ENCODE measurements at places on chromosomes 13 and 19.

DNA sequence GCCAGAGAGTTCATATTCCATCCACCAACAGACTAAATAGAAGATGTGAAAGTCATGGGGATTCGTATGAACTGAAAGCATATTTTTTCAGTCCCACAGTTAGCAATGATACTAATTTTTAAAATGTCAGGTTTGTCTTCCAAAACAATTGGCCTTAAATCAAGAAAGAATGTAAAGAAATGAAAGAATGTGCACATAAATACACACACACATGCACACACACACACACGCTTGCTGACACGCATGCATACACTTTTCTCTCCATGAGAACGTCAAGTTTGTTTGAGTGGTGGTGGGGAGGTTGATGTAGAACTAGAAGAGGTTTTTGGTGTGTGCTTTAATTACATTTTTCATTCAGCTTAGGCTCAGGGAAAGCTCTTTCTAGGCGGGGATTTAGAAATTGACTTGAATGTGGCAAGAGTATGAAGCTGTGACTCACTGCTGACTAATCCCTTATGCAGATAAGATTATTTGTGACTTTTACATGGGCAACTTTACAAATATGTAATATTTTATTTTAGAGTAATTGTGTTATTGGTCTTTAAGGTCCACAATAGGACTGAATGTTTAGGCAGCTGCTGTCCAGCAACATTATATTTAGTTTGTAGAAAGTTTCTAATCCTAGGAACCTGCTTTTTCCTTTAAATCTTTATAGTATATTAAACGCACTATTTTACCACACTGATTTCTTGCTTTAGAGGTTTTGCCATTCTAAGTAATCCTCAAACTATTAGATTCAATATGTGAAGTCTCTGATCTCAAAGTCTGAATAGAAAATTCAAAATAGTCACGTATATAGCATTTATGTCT, 18.8 kb downstream of the FLT1 start:
- DNase-seq, result no peak

DNA sequence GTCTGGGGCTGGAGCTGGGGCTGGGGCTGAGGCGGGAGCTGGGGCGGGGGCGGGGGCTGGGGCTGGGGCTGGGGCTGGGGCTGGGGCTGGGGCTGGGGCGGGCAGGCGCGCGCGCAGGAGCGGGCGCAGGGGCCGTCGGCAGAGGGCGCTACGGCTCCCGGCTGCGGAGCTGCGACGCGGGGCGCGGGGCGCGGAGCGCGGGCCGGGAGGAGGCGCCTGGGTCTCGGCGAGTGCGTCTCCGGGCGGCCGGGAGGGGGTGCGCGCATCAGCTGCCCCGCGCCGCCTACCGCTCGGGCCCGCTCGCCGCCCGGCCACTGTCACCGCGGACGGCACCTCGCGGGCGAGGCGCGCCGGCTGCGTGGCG, 422 bp upstream of the MTUS2 start:
- DNase-seq, result peak; percentile 20

DNA sequence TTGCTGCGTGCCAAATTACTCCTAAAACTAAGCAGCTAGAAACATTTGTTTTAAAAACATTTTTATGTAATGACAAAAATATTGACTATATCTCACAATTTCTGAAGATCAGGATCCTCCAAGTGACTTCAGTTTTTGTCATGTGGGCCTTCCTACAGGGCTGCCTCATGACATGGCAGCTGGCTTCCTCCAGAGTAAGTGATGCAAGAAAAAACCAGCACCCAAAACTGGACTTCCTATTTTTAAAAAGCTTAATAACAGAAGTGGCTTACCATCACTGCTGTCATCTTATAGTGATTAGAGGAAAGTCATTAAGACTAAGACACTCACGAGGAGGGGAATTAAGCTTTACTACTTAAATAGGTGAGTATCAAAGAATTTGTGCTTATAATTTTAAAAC, 681.7 kb downstream of the PCDH17 start:
- no peak for DNase-seq

DNA sequence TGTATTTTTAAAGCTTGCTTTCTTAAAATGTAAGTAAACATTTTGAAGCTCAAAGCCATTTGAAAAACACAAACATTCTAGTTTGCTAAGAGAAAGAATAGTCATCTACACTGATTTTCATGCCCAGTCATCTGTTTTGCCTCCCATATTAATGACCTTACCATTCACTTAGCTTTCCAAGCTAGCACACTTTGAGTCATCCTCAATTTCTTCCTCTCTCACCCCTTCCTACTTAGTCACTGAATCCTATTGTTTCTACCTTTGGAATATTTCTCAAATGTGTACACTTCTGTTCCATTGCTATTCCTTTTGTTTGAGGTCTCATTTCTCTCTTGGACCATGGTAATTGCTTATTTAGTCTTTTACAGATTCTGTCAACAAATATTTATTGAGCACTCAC, 7.3 kb upstream of the HS6ST3 start:
- DNase-seq, result no peak

DNA sequence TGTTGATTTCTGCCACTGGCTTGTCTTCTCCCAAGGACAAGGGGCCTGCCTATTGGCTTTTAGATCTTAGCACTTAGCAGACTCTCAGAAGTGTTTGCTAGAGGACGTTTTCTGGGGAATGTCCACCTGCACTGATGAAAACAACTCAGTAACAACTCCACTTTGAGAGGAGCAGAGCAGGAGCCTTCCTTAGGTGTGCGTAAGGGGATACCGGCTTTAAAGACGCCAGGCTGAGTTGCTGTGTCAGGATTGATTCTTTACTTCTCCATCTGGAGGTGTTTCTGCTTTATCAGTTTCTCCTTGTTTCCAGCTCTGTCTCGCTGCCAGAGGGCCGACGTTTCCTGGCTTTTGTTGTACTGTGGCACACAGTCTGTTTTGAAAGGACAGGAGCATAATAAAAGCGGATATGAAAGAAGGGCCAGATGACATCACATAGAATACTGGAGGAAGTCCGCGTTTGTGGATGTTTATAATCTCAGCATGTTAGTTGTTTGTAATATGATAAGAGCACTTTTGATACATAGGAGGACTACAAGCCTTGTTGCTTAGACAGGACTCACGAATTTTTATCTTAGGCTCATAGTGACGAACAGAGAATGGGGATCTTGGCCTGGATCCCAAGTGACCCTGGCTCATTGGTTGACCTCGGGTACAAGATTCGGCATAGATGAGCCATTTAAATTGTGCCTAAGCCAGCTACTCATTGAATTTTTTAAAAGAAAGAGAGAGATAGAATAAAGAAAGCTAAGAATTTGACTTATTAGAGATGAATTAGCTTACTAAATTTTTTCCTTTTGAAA, 34.6 kb downstream of the COL4A2 start:
- no peak for DNase-seq

- DNase-seq, result no peak
Observed at GRCh38 chr13:51594432-51594831, 10.2 kb downstream of the WDFY2 start.

DNA sequence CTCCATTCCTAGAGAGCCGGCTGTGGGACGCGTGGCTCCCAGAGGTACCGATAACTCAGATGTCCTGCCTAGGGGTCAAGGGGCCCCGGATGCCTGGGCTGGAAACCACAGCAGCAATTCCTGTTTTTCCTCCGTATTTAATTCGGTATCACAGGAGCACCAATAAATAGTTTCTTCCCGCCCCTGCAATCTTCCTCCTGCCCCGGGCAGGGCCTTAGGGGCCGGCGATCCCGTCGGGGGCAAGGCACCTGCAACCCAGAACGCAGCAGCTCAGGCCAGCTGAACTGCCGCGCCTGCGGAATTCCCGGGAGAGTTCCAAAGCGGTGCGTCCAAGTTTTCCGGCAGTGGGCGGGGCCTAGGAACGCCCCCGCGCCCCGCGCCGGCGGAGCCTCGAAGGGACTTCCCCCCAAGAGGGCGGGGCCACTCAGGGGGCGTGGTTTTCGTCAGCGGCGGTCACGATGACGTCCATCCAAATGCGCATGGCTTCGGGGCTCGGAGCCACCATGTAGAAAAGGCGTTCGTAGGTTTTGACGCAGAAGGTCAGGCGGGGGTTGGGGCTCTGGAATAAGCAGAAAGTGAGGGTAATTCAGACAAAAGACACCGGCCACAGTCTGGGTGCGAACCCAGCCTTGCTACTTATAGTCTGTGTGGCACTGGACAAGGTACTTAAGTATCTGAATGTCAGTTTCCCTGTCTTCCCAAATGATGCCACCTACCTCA, 9.7 kb upstream of the LYPD3 start:
- peak; percentile 97 for DNase-seq

DNA sequence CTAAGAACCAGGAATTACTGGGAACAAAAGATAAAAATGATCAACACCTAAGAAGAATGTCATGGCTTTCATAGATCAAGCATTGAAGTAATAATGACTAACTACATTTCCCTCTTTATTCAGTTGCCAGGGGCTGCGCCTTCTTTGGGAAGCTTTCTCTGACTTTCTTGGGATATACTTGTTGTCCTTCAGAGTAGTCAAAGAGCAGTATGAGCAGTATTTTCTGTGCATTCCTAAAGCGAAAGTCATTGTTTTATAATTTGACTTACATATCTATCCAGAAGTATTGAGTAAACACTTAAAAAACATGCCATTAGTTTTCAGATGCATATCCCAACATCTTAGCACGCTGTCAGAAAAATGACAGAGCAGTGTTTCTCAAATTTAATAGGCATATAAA, 2412.4 kb downstream of the PCDH9 start:
- no peak for DNase-seq

GRCh38 chr13:94298346-94298745, 181.1 kb downstream of the DCT start:
- DNase-seq, result no peak

DNA sequence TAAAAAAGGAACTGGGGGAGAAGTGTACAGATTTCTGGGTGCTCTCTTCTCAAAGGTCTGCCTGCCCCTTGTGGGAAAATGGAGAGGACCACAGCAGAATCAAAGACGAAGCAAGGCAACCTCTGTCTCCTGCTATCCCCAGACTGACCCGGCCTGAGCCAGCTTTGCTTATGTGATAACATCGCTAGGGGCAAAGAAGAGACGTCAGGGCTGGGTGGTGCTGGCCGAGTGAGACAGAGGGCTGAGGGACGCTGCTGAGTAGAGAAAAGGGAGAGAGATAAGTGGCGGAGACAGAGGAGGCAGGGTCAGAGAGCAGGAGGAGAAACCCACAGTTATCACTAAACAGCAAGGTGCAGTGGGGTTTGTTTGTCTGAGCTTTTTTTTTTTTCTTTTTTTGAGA, 4.6 kb upstream of the MUC16 start:
- no peak for DNase-seq

DNA sequence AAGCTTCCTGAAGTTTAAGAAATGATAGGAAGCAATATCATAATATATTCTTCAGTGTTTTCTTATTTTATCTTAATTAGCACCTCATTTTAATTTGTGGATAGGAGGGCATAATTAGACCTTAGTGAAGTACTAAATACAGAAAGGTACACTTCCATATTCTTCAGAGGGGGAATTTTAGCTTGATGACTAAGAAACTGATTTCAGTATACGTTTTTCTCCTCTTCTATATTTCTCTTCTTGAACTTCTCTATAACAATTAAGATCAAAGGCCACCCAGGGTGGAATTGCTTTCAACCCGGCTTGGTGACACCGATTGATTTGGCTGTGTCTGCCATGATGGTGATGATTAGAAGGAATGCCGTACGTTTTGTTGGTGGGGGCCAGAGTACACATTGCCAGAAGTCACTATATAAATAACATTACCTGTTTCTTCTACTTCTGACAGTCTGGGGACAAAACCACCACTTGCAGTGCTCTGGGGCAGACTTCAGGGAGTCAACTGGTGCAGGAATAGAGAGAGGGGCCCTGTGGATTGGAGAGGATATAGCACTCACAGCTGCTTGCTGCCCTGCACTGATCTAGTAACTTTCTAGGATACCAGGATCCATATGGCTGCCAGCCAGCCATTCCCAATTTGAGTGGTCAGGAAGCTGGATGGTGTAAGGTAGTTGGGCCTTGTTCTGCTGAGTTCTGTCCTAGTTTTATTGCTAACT, 73.8 kb downstream of the SPATA13 start:
- no peak for DNase-seq

GRCh38 chr13:111458739-111459138, 138.3 kb downstream of the TEX29 start:
- DNase-seq, result no peak

GRCh38 chr19:28358633-28359032, 854.3 kb downstream of the UQCRFS1 start:
- DNase-seq, result no peak

DNA sequence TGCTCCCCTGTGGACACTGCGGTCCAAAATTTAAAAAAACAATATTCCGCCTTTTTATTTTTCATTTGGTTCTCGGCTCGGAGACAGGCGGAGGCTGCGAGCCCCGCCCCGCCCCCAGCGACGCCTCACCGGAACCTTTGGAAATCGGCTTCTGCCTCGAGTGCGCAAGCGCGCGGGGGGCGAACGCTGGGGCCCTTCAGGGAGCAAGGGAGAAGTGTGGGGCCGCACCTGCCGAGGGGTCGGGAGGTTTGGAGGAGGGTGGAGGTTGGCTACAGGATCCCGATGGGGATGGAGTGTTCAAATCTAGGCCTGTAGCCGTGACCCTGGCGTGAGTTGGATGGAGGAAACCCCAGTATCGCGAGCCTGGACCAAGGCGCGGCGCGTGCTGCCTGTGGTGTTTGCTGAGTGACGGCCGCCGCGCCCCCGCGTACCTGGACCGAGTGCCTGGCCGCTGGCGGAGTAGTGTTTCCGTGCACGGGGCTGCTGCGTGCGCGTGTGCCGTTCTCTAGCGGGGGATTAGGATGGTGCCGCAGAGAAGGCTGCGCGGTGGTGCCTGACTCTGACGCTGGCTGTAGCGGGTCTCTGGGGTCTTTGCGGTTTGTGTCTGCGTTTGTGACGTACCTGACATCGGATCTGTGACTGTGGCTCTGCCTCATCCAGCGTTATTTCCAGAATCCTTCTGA, 565 bp upstream of the ZFP30 start:
- DNase-seq, result peak; percentile 81

GRCh38 chr19:39419003-39419402, 6.5 kb downstream of the PLEKHG2 start:
- no peak for DNase-seq

- no peak for DNase-seq
Observed at GRCh38 chr13:46079770-46080169, 25.1 kb downstream of the CPB2 start.

GRCh38 chr13:98886587-98887230, 91.2 kb downstream of the DOCK9 start:
- no peak for DNase-seq

DNA sequence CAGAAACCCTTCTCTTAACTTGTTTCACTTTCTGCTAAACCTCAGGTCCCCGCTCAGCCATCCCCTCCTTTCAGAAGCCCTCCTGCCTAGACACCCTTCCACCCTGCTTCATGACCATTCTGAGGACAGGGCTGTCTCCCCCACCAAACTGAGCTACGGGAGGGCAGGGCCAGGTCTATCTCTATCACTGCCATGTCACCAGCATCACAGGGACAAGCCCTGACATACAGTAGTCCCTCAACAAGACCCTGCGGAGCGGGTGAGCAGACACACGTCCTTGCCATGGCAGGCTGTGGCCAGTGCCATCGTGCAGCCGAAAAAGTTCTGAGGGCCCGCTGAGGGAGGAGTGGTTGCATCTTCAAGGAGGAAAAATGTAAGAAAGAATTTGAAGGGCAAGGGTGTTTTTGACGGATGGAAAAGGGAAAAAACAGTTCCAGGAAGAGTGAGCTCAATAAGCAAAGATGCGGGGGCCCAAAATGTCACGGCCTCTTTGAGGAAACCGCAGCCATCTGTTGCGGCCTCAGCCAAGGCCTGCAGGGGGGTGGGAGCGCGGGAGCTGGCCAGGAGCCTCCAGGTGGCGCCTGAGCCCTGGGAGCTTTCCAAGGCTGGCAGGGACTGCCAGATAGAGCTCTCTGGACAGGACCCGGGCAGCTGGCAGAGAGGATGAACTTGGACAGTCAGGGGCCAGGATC, 8.1 kb downstream of the PTGIR start:
- DNase-seq, result peak; percentile 44

- no peak for DNase-seq
Observed at GRCh38 chr13:66513728-66514127, 716.4 kb downstream of the PCDH9 start.
